ENCODE measurements at places on chromosomes 2 and 18. TPM values are rescaled to one million over a fixed set of nuclear protein-coding genes. Genes with fewer than 3 reads are reported as not detected.
A peak's percentile ranks its signal among the peaks of the same experiment; 100 is the strongest.

Gene RNF181
- total RNA-seq: 88.2 TPM

Gene CDH2
- total RNA-seq: not detected

Gene HJURP
- total RNA-seq: 37.9 TPM

Gene RTP5
- total RNA-seq: 0.18 TPM

Gene PSTPIP2
- 25.3 TPM for total RNA-seq

Gene PAIP2B
- 2.3 TPM for total RNA-seq

Gene GPC1
- total RNA-seq: 1.9 TPM

Gene CCDC195
- total RNA-seq: not detected

Gene PHOSPHO2
- 6.3 TPM for total RNA-seq

GRCh38 chr2:8309131-8309530, 372.7 kb upstream of the ID2 start:
- H3K4me1 ChIP-seq: peaks cover 66% of the 10 kb centered on the region
- no peak for DNase-seq
- H3K36me3 ChIP-seq: no peaks in the 10 kb centered on the region
- H3K27ac ChIP-seq: no peak overlapping the region
- H3K27me3 ChIP-seq: no peaks in the 10 kb centered on the region

GRCh38 chr2:121955872-121956271, 200.4 kb downstream of the TSN start:
- no peak for DNase-seq
- H3K27me3 ChIP-seq: no peaks in the 10 kb centered on the region
- no peaks in the 10 kb centered on the region for H3K4me1 ChIP-seq
- no peaks in the 10 kb centered on the region for H3K36me3 ChIP-seq

- no peak overlapping the region for H3K27ac ChIP-seq
- no peaks in the 10 kb centered on the region for H3K27me3 ChIP-seq
- no peak for DNase-seq
- no peaks in the 10 kb centered on the region for H3K36me3 ChIP-seq
- H3K4me3 ChIP-seq: no peak overlapping the region
- H3K4me1 ChIP-seq: no peaks in the 10 kb centered on the region
Observed at GRCh38 chr18:40874233-40874632, 1080.8 kb upstream of the PIK3C3 start.

GRCh38 chr2:192357217-192357616, 162.5 kb upstream of the TMEFF2 start:
- no peak overlapping the region for H3K4me3 ChIP-seq
- no peak overlapping the region for H3K27ac ChIP-seq
- no peak for DNase-seq
- H3K4me1 ChIP-seq: no peaks in the 10 kb centered on the region
- no peaks in the 10 kb centered on the region for H3K27me3 ChIP-seq
- no peaks in the 10 kb centered on the region for H3K36me3 ChIP-seq

DNA sequence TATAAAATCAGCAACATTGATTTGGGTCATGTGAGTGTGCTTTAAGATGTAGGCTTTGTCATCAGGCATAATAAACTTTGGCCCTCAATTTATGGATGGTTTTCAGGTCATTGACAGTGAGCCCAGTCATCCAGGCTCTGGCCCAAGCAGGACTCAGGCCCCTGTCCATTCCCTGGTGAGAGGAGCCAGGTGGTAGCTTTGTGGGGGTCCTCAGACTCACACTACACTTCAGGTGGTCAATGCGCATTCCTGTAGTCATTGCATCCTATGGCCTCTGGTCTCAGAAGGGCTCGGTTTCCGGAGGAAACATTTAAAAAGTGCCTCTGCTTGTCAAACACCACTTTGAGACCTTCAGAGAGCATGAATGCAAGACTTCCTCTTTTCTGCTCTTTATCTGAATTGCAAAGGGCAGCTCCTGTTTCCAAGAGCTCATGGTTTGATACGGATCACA, 20.2 kb downstream of the LGALSL start:
- no peaks in the 10 kb centered on the region for H3K4me1 ChIP-seq
- no peak overlapping the region for H3K27ac ChIP-seq
- no peaks in the 10 kb centered on the region for H3K27me3 ChIP-seq
- DNase-seq: no peak

GRCh38 chr2:190846746-190847145, 33.9 kb upstream of the GLS start:
- H3K27me3 ChIP-seq: no peaks in the 10 kb centered on the region
- DNase-seq: no peak
- no peak overlapping the region for H3K4me3 ChIP-seq
- no peaks in the 10 kb centered on the region for H3K4me1 ChIP-seq
- no peak overlapping the region for H3K27ac ChIP-seq
- no peaks in the 10 kb centered on the region for H3K36me3 ChIP-seq

GRCh38 chr2:58039170-58039611, 7.4 kb upstream of the VRK2 start:
- H3K27ac ChIP-seq: no peak overlapping the region
- H3K4me3 ChIP-seq: no peak overlapping the region
- no peaks in the 10 kb centered on the region for H3K4me1 ChIP-seq
- no peak for DNase-seq
- no peaks in the 10 kb centered on the region for H3K36me3 ChIP-seq

DNA sequence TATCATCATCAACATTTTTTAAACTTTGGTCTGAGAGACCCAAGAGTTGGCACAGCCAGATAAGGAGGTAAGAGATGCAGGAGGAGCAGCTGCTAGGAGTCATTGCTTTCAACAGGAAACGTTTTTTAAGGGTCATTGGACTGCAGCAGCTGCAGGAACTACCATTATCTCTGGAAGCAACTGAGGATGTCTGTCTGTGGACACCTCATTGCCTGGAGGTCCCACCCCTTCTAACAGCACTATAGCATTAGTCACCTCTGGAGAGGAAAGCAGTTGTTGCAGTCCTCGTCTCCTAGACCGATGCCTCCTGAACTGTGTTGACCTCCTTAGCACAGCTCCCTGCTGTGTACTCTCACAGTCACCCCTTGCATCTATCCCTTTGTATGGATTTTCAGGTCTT, 21.5 kb upstream of the FSHR start:
- DNase-seq: no peak
- no peaks in the 10 kb centered on the region for H3K36me3 ChIP-seq
- no peaks in the 10 kb centered on the region for H3K4me1 ChIP-seq
- H3K4me3 ChIP-seq: no peak overlapping the region

DNA sequence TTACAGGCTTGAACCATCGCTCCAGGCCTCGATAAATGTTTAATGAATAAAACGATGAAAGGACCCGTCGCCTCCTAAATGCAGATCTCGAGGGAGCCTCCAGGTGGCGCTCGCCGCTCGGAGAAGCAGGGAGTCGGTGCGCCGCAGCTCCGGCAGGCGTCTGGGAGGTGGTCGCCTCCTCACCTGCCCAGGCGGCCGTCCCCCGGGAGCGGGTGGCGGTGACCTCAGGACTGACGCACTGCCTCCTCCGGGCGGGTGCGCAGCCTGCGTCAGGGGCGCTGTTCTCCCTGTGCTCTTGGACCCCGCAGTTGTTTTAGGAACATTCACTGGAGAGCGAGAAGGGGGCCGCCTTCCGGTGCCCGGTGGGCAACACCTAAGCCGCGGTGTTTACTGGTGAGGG, 38.6 kb upstream of the POLE4 start:
- DNase-seq: peak; percentile 65
- no peaks in the 10 kb centered on the region for H3K27me3 ChIP-seq
- H3K27ac ChIP-seq: no peak overlapping the region
- H3K4me1 ChIP-seq: peaks cover 3% of the 10 kb centered on the region

DNA sequence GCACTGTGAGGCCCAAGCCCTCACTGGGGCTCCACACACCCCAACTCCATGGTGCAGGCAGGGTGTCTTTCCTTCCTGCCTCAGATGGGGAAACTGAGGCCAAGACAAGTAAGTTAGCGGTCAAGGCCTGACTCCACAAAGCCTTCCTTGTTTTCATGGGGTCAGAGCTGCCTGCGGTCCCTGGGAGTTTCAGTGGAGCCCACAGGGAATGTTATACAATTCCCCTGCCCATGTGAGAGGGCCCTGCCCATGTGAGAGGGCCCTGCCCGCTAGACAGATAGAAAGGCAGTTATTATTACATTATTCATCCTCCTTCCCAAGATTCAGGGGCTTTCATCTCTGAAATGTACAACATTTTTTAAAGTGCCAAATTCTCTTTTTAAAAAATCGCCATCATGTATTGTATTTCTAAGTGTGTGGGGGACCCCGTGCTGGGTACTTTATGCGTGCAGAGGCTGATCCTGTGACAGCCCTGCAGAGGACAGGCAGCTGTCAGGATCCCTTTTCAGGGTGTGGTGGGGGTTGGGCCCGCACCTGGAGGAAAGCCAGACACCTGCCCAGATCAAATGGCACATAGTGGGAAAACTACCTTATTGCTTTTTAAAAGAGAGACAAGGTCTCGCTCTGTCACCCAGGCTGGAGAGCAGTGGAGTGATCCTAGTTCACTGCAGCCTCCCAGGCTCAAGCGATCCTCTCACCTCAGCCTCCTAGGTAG, 23.4 kb downstream of the FBLN7 start:
- H3K4me3 ChIP-seq: no peak overlapping the region
- peaks cover 5% of the 10 kb centered on the region for H3K4me1 ChIP-seq
- H3K27me3 ChIP-seq: no peaks in the 10 kb centered on the region
- DNase-seq: no peak

- DNase-seq: no peak
- H3K4me3 ChIP-seq: no peak overlapping the region
- no peaks in the 10 kb centered on the region for H3K4me1 ChIP-seq
- no peaks in the 10 kb centered on the region for H3K27me3 ChIP-seq
Observed at GRCh38 chr18:70019136-70019535, 71.5 kb upstream of the CD226 start.

GRCh38 chr2:71070294-71071093, 2.0 kb downstream of the NAGK start:
- DNase-seq: no peak
- H3K4me3 ChIP-seq: no peak overlapping the region
- peaks cover 12% of the 10 kb centered on the region for H3K36me3 ChIP-seq

GRCh38 chr2:33373986-33374385, 102.5 kb upstream of the RASGRP3 start:
- H3K4me3 ChIP-seq: no peak overlapping the region
- no peaks in the 10 kb centered on the region for H3K27me3 ChIP-seq
- no peaks in the 10 kb centered on the region for H3K4me1 ChIP-seq
- no peak overlapping the region for H3K27ac ChIP-seq

GRCh38 chr2:225006730-225007129, 35.5 kb downstream of the DOCK10 start:
- no peaks in the 10 kb centered on the region for H3K36me3 ChIP-seq
- DNase-seq: no peak
- no peaks in the 10 kb centered on the region for H3K27me3 ChIP-seq
- peaks cover 52% of the 10 kb centered on the region for H3K4me1 ChIP-seq

GRCh38 chr2:149826471-149827125, 239.0 kb upstream of the MMADHC start:
- DNase-seq: no peak
- H3K36me3 ChIP-seq: no peaks in the 10 kb centered on the region
- no peak overlapping the region for H3K27ac ChIP-seq
- no peaks in the 10 kb centered on the region for H3K27me3 ChIP-seq
- no peaks in the 10 kb centered on the region for H3K4me1 ChIP-seq

GRCh38 chr2:211611061-211611518, 927.5 kb downstream of the ERBB4 start:
- no peaks in the 10 kb centered on the region for H3K4me1 ChIP-seq
- peak overlapping the region; percentile 40 for H3K4me3 ChIP-seq
- peak overlapping the region; percentile 24 for H3K27ac ChIP-seq
- H3K27me3 ChIP-seq: no peaks in the 10 kb centered on the region
- no peaks in the 10 kb centered on the region for H3K36me3 ChIP-seq

DNA sequence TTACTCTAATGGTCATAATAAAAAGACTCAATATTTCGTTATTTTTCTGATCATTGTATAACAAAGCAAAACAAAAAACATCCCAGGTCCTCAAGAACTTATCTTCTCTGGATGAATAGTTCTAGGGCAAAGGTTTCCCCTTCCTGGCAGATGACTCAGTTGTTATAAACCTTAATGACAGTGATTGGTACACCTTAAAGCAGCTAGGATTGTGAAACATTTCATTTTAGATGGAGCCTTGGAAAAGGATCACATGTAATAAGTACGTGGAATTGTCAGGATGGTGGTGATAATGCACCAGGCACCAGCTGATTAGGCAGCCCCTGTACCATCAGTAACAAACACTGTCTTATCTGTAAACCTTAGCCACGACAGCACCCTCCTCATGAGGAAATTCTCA, 47.2 kb downstream of the MEP1B start:
- DNase-seq: no peak
- no peaks in the 10 kb centered on the region for H3K27me3 ChIP-seq
- no peaks in the 10 kb centered on the region for H3K4me1 ChIP-seq
- no peaks in the 10 kb centered on the region for H3K36me3 ChIP-seq
- H3K4me3 ChIP-seq: no peak overlapping the region

DNA sequence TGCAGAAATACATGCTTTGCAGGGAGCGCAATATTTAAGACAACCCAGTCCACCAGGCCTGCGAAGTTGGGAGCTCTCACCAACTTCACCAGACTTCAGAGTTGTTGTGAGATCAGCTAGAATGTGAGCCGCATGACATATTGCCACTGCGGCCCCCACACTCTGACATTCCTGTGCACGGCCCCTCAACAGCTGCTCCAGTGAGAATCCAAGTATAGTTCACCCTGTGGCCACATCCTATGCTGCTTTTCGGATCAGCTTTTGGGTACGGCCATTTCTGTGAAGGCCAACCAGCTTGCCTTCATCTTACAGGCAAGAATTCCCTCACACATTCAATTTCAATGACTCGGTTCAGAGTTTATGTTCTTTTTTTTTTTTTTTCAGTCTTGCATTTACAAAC, 177.8 kb downstream of the SOX11 start:
- H3K4me1 ChIP-seq: no peaks in the 10 kb centered on the region
- no peaks in the 10 kb centered on the region for H3K27me3 ChIP-seq
- no peak overlapping the region for H3K27ac ChIP-seq
- H3K4me3 ChIP-seq: no peak overlapping the region
- DNase-seq: no peak

GRCh38 chr2:46954951-46955571, 39.5 kb upstream of the MCFD2 start:
- peaks cover 47% of the 10 kb centered on the region for H3K36me3 ChIP-seq
- H3K27me3 ChIP-seq: no peaks in the 10 kb centered on the region
- no peaks in the 10 kb centered on the region for H3K4me1 ChIP-seq
- H3K27ac ChIP-seq: no peak overlapping the region

- no peaks in the 10 kb centered on the region for H3K27me3 ChIP-seq
- no peaks in the 10 kb centered on the region for H3K36me3 ChIP-seq
- H3K4me3 ChIP-seq: no peak overlapping the region
- H3K4me1 ChIP-seq: no peaks in the 10 kb centered on the region
Observed at GRCh38 chr18:10405816-10406663, 48.4 kb upstream of the APCDD1 start.

GRCh38 chr2:180368881-180369280, 361.8 kb upstream of the CWC22 start:
- H3K36me3 ChIP-seq: no peaks in the 10 kb centered on the region
- H3K4me1 ChIP-seq: no peaks in the 10 kb centered on the region
- no peak for DNase-seq
- no peak overlapping the region for H3K4me3 ChIP-seq
- no peak overlapping the region for H3K27ac ChIP-seq

Data from CD8-positive, alpha-beta memory T cell (primary cell).